Placental epithelial cell (primary cell): ENCODE measurements at places on chromosomes 12 and 14. TPM values are rescaled to one million over a fixed set of nuclear protein-coding genes. Genes with fewer than 3 reads are reported as not detected.

PRKAG1 gene
- 72.2 and 74.6 TPM in 2 replicates for total RNA-seq

EML5 gene
- total RNA-seq = not detected in 2 replicates

PARP2 gene
- 5.3 and 13.0 TPM in 2 replicates for total RNA-seq

KRT5 gene
- total RNA-seq = 884 and 2,107 TPM in 2 replicates

CCDC77 gene
- 4.3 and 4.8 TPM in 2 replicates for total RNA-seq

FOXG1 gene
- total RNA-seq = under 0.01 TPM in 1 of 2 replicates, not detected in the other

DAD1 gene
- total RNA-seq = 141 and 360 TPM in 2 replicates

NINJ2 gene
- total RNA-seq = 2.6 and 5.1 TPM in 2 replicates

SCAF11 gene
- 141 TPM in 2 replicates for total RNA-seq

RNASE3 gene
- not detected in 2 replicates for total RNA-seq

SCN8A gene
- 0.11 and 0.39 TPM in 2 replicates for total RNA-seq

OASL gene
- not detected in 2 replicates for total RNA-seq

COX8C gene
- total RNA-seq = 0.39 TPM in 1 of 2 replicates, not detected in the other

SLC17A8 gene
- not detected in 2 replicates for total RNA-seq
